Renal cortical epithelial cell (primary cell): ENCODE measurements at places on chromosomes 1 and 21.

- DNase-seq = no peak
Measured at GRCh38 chr1:157910270-157910669, 68.7 kb upstream of the CD5L start.

DNA sequence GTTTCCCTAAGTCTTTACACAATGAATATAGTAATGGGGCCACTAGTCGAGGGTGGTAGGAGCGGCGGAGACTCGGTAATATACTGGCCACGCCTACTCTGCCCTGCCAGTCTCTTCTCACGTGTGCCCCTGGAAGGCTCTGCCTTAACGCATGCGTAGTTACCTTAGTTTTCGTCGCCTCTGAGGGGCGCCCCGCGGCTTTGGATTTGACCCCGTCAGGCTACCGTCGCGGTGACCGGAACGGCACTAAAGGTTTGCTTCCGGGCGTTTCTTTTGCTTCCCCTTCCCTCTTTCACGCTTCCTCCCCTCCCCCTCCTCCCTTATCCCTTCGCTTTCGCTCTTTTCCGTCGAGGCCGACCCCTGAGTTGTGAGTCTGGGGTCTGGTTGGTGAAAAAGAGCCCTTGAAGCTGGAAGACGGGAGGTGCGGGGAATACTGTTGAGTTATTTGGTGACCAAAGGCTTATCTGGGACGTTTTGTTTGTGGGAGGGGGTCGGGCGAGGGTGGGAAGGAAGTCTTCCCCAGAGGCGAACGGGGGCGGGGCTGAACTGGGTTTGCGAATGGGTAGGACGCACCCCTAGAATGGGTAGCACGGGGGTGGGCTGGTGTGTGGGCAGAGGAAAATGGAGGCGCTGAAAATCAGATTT is at the start of gene SETDB1:
SETDB1 (plus strand) TSS at position 267 of the 645 bp plus-strand sequence. CDS start 1,352 bp downstream, outside the sequence.
- peak; percentile 93 for DNase-seq

DNA sequence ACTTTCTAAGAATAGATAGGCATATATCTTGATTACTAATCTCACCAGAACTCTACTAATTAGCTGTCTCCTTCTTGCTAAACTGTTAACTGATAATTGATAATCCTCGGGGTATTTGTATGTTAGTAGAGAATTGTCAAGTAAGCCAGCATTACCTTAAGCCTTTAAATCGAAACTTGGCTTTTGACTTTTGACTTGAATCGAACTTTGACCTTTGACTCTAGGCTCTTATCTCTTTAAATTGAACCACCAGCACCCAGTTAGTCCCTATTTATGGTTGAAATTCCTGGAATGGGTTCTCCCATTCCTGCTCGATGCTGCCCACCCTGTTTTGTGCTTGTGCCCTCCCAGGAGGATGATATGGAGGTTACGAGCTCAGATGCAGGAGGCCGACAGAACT is 244.4 kb downstream of the TGFB2 start:
- no peak for DNase-seq

- peak; percentile 73 for DNase-seq
Measured at GRCh38 chr1:103109311-103109920, 1.1 kb upstream of the COL11A1 start.

- DNase-seq = no peak
Measured at GRCh38 chr1:201649761-201650622, 111.1 kb downstream of the NAV1 start.

- DNase-seq = no peak
Measured at GRCh38 chr1:231013391-231014015, 26.6 kb downstream of the FAM89A start.

GRCh38 chr21:45281411-45282282 is 6.0 kb downstream of the POFUT2 start:
- DNase-seq = no peak

DNA sequence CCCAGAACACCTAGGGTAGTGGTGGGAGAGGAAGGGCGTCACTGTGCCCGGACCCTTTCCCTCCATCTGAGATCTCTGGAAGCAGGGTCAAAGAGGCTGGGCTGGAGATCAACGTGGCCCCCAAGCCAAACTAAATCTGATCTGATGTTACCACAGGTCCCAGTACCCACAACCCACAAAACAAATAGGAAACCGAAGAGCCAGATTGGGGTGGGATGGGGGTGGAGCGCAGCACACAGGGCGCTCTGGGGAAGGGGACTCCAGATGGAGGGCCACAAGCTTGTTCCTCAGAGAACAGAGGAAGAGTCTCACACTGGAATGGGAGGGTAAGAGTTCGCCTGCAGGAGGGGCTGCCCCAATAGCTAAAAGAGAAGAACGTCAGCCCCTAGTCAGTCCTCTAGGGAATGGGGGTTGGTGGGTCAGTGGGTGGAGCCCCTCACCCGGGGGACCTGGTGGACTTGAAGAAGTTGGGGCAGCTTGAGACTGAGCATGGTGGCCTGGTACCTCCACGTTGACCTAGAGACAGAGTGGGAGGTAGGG is 1.5 kb downstream of the PAQR6 start:
- DNase-seq = no peak

GRCh38 chr1:164660412-164660772 is 101.4 kb downstream of the PBX1 start:
- DNase-seq = peak; percentile 64

- no peak for DNase-seq
Measured at GRCh38 chr1:39272798-39273469, 68.4 kb downstream of the MACF1 start.

DNA sequence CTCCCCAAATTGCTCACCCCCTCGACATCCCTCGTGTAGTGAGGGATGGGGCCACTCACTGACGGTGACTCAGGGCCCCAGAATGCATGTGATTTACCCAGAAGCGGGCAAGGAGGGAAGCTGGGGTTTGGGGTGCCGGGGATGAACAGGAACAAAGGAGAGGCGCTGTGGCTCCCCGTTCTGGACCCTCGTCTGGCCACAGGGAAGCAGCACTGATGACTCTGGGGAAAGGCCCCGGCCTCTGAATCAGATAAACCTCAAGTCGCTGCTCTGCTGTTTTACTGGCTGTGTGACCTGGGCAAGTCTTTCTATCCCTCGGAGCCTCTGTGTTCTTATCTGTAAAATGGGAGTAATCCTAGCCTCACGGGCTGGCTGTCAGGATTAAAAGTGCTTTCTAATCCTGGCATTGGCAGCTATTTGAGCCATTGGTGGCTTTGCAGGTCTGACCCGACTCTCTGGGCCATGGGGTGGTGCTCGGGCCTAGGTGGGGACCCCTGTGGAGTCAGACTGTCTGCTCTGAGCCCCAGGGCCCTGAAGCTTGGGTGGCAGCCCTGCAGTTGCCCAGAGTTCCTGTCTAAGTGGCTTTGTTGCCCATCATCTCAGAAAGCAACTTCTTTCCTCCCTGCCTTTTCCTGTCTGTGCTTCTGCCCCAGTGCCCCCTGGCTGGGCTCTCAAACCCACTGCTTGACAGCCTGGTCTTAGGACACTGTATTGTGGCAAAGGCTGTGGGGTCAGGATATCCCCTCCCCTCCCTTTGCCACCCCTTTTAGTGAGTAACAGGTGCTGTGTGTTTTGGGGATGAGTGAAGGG is 5.5 kb downstream of the TNFRSF1B start:
- no peak for DNase-seq

GRCh38 chr1:75985827-75986226 is 53.6 kb upstream of the ASB17 start:
- DNase-seq = peak; percentile 65

GRCh38 chr1:87292684-87293493 is 35.8 kb upstream of the LMO4 start:
- DNase-seq = peak; percentile 52

DNA sequence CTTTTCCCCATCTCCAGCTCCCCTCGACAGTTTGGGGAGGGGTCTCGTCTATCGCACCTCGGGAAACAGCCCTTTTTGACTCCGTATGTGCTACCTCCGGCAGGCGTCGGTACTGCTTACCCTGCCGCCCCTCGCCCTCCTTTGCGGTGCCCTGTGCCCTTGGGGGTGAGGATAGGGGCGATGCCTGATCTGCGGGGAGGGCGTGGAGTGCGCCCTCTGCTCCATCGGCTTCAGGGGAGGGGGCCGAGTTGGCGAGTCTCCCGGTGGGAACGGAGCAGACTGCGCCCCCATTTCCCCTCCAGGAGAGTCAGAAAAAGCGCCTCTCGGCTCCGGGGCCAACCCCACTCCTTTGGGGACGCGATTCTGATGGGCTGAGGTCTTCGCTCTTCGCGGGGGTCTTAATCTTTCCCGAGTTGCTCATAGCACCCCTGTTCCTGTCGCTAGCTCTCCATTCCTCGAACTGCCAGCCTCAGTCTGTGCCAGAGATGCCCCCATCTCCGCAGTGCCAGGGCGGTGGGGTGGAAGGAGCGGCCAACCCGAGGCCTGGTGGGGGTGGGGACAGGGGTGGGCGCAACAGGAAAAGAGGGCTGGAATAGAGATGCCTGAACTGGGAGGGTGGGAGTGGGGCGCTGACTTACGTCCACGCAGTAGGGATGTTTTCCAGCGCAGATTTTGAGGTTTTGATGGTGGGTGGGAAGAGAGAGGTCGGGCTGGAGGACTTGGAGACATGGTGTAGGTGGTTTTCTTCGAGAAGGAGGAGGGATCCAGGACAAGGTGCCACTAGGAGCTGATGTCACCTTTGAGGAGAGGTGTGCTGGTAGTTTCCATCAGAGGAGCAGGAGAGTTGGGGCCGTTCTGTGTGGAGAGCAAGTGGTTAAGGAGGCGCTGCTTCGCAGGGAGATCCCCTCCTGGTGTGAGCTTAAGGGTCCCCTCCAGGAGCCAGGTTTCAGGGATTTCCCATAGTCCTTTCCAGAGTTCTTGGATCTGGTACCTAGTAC is 674 bp downstream of the PPFIA4 start:
- DNase-seq = no peak

- no peak for DNase-seq
Measured at GRCh38 chr21:35048183-35048601, 910 bp downstream of the RUNX1 start.

DNA sequence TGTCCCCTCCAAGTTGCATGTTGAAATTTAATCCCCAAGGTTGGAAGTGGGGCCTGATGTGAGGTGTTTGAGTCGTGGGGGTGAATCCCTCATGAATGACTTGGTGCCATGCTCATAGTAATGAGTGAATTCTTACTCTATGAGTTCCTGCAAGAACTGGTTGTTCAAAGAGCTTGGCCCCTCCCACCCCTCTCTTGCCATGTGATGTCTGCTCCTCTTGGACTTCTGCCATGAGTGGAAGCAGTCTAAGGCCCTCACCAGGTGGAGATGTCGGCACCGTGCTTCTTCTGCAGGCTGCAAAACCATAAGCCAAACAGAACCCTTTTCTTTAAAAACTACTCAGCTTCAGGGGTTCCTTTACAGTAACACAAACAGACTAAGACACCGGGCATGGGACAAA is 14.3 kb downstream of the G0S2 start:
- DNase-seq = peak; percentile 46

DNA sequence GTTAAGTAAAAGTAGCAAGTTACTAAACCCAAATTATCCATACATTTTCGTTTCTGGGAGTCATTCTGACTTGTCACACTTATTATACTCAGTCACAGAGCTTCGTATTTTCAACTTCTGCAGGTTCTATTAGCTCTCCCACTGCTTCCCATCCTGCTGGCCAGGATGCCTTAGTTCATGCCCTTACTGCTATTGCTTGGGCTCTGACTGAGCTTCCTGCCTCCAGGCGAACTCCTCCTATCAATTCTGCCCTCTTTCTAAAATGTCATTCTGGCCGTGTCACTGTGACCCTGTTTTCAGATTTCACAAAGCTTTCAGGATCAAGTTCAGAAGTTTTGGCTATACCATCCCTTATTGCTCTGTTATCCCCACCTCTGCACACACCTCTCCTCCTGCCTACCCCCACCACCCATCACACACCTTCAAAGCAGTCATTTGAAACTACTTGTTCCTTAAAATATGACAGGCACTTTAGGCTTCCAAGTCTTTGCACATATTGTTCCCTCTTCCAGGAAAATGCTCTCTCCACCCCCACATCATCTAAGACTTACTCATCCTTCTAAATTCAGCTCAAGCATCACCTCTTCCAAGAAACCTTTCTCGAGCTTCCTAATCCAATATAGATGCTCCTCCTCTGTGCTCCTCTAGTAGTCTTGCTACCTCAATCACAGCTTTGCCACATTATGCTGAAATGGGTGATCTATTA is 278.0 kb downstream of the BRINP2 start:
- DNase-seq = peak; percentile 49

GRCh38 chr21:20802631-20803260 is 195.5 kb upstream of the NCAM2 start:
- DNase-seq = no peak

DNA sequence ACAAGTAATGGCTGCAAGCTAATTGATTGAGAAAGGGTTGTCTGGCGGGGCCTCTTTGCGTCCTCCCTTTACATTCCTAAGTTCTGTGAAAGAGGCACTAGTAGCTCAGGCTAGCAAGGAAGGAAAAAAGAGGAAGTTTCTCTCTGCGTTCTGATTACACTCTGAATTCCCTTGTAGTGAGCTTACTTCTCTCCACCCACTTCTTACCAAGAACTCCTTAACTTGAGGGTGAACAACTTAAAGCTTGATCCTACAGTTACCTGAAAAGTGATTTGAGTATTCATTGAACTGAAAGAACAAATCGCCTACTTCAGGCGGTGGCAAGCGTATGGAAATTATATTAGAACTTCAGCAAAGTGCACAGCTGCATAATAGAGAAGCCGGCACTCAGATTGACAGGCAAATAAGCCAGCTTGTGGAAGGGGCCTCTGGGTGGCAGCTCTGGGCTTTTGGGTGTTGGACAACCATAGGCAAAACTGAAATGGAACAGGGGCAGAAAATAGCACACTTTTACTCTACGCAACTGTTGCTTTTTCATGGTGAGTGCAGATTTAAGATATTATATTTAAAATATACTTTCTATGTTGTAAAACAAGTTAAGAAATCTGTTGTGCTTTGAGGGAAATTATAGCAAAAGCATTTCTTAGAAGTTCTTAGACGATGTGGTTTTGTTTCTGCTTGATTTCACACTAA is 464.5 kb downstream of the USP25 start:
- peak; percentile 78 for DNase-seq

DNA sequence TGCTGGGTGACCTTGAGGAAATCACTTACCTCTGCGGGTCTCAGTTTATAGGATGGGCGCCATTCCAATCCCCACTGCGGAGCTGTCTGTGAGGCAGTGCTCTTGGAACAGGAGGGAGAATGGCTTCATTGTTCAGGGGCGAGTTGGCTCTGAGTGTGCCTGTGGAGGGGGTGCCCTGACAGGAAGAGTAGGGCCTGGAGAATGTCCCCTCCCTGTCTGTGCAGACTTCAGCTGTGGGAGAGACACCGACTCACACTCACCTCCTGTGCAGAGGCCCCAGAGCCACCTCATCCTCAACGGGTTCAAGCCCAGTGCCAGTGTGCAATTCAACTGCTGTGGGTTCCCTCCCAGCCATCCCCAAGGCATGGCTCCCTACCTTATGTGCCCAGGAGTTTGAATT is 17.1 kb downstream of the ADORA1 start:
- DNase-seq = no peak

- DNase-seq = peak; percentile 67
Measured at GRCh38 chr1:174769961-174770549, 229.7 kb upstream of the CACYBP start.

GRCh38 chr1:234309598-234310459 is 63.4 kb upstream of the COA6 start:
- DNase-seq = peak; percentile 59

DNA sequence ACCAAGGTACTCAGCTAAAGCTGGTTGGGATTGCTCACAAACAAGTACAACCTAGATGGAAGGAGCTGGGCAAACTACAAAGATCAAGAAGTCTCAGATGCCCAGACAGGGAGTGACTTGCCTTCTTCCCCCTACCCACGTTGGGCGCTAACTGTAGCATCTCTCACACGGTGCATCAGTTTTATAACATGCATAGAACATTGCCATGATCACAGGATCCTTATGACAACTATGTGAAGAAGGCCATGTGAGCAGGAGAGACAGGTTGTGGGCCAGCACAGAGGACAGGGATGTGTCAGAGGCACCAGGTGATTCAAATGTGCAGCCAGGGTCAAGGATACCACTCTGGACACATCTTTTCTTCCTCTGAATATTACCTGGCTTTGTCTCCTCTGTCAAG is 28.3 kb upstream of the CYP4B1 start:
- no peak for DNase-seq
